Stimulated activated CD8-positive, alpha-beta memory T cell treated with anti-CD3 and anti-CD28 coated beads, Interleukin-4, amount 100 ng/mL, for 4 hours (primary cell): ENCODE measurements at places on chromosomes 6 and 20.

GRCh38 chr20:46559685-46560440, 9.4 kb upstream of the OCSTAMP start:
- DNase-seq = no peak

DNA sequence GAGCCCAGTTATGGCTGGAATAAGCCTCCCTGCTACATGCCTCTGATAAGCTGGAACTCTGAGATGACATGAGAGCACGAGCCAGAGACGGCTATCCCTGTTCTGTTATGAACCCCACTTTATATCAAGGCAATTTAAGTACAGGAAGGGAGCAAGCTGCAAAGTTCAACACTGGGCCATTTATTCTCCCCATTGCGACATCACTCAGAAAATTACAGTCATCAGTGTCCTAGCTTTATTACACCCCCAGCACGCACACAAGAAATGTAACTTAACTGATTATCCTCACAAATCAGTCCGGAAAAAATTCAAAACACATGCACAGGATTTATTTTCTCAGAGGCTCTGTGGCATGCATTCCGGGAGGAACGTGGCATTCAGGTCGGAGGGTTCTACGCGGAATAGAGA, 125.3 kb upstream of the SLC2A12 start:
- no peak for DNase-seq

- no peak for DNase-seq
Observed at GRCh38 chr20:16107172-16107870, 465.9 kb downstream of the KIF16B start.

- DNase-seq = no peak
Observed at GRCh38 chr6:73513496-73513854, 7.4 kb downstream of the EEF1A1 start.

- no peak for DNase-seq
Observed at GRCh38 chr20:45469336-45470261, at the start of gene WFDC2. TSS of gene WFDC2 (plus strand) at chr20:45469753. CDS start at chr20:45469782, 29 bp downstream.

- DNase-seq = no peak
Observed at GRCh38 chr6:71727632-71728294, 158.6 kb upstream of the RIMS1 start.

- no peak for DNase-seq
Observed at GRCh38 chr6:114167583-114168576, 174.9 kb downstream of the HS3ST5 start.

- DNase-seq = no peak
Observed at GRCh38 chr6:36979347-36979742, 6.7 kb downstream of the MTCH1 start.

- DNase-seq = no peak
Observed at GRCh38 chr6:164826831-164827468, 482.5 kb downstream of the C6orf118 start.

DNA sequence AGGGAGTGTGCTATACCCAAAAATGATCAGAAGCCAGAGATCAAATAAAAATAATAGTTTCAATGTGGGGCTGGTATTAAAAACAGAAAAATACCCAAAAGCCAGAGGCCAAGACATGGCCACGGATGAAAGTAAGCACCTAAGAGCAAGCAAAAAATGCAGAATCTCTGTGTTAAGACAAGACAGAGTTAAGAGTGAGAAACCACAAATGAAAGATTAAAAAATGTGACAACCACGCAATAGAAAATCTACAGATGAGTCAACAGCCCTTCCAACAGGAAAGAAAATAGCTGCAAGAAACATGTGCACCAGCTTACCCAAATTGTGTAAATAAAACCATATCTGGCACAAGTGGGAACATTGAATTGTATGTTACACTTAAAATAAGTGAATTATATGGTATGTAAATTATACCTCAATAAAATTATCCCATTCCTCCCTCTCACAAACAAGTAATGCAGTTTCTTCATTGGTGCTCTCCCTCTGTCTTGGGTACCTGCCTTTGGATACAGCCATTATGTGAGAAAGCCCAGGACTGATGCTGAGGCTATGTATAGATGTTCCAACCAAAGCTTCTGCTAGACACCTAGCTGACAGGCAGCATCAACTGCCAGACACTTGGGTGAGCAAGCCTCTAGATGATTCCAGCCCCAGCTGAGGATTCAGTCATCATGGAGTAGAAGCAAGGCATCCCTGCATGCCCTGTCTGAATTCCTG, 55.3 kb upstream of the UFL1 start:
- DNase-seq = no peak

GRCh38 chr6:47188588-47189021, 121.1 kb downstream of the TNFRSF21 start:
- no peak for DNase-seq

DNA sequence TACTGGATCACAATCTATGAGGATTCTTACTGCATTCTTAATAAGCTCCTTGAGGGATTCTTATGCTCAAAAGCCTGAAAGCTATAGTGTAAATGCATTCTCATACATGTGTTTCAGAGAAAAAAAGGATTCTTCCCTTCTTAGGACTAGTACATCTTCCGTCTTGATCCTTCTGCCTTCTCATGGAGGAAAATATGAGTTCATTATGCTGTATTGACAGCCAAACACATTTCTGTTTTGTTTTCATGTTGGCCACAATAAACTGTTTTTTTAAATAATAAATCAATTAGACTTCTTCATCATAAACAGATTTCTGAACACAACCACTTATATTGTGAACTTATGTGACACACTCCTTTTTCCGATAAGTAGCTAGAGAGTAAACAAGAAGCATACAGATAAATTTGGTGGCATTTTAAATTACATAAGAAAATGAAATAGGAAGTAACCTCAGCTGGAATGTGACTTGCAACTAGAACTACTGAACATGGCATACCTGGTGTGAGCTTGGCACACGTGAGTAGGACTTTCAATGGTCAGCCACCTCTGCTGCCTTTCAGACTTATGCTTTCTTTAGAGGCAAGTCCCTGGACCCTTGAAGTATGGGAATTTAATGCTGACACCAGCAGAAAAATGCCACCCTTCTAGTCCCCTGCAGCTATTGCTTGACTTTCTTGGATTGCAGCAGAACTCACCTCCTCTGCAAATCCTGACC, 350.4 kb downstream of the BCKDHB start:
- no peak for DNase-seq

DNA sequence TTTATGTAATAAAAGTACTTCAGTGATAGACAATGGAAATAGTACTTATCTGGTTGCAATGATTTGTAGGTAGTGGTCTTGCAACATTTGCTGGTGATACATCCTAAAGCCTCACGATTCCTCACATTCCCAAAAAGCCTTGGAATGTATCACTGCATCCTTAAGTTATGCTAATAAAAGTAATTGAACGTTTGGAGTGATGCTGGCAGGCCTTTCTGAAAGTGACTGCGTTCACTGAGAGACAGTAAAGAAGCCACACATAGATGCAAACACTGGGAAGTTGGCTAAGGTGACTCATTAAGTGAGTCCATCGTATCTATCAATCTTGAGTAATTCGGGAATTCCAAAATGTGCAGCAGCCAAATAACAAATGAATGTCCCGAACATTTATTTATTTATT, 444.1 kb upstream of the SOX4 start:
- DNase-seq = no peak

GRCh38 chr6:32807020-32807580, 9.7 kb downstream of the HLA-DOB start:
- DNase-seq = no peak

DNA sequence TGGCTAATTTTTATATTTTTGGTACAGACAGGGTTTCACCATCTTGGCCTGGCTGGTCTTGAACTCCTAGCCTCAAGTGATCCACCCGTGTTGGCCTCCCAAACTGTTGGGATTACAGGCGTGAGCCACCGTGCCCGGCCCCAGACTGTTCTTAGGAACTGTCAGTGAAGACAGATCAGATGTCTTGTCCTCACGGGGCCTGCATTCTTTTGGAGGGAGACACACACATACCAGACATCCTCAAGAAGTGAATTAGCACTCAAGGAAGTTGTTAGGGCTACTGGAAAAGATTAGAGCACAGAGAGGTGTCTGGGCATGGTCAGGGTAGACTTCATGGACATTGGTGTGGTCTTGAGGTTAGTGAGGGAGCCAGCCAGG, 10.3 kb upstream of the LPIN3 start:
- no peak for DNase-seq

GRCh38 chr6:32763421-32763820, at the start of gene HLA-DQB2:
TSS of gene HLA-DQB2 (minus strand) at chr6:32763532. CDS start at chr6:32763470, 62 bp downstream.
- no peak for DNase-seq

GRCh38 chr20:24131684-24132083, 143.1 kb upstream of the GGTLC1 start:
- no peak for DNase-seq

- no peak for DNase-seq
Observed at GRCh38 chr6:14086701-14087100, 30.9 kb upstream of the CD83 start.

GRCh38 chr6:35034411-35035191, 106.5 kb downstream of the TCP11 start:
- no peak for DNase-seq

DNA sequence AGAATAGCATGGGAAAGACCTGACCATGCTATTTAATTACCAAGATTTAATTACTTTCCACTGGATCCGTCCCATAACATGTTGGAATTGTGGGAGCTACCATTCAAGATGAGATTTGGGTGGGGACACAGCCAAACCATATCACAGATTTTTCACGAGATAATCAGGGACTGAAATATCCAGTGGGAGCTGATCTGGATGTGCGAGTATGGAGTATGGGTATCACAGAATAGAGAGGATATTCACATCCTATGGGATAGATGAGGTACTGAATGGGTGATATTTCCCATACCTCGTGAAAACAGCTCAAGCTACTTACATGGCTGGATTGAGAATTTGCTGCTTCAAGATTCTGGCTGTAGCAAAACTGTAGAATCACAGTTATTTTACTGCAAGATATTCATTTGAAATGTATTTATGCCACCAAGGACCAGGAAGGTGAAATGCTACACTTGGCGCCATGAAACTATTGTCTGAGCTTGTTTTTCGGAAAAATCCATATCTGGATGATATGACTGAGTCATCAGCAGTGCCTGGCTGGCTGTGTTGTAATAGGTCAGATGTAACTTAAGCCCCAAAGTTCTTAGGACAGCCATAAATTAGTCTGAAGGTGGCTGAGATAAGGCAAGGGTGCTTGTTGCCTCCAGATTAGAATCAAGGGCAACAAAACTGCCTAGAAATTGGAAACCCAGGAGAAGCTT, 29.8 kb downstream of the KCNS1 start:
- no peak for DNase-seq

GRCh38 chr6:149979293-149979692, 15.6 kb downstream of the ULBP1 start:
- no peak for DNase-seq

DNA sequence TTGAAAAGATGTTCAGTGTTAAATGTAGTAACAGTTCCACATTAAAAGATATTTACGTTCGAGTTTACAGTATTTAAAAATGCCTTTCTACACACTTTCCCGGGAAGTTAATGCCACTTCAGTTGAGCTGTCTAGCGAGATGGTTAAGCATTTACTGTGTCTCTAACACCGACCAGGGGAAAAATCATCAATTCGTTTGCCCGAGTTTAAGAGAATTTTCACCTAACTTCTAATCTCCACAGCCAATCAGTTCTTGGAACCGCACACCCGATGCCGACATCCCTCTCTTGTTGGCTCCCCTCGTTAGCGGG, 58.2 kb downstream of the FAM217A start:
- no peak for DNase-seq

GRCh38 chr6:115131709-115132490, 789.1 kb upstream of the HS3ST5 start:
- no peak for DNase-seq
